ENCODE measurements at places on chromosomes 11 and 22. TPM values are rescaled to one million over a fixed set of nuclear protein-coding genes. Genes with fewer than 3 reads are reported as not detected.
A peak's percentile ranks its signal among the peaks of the same experiment; 100 is the strongest.

ADAMTS8 gene
- total RNA-seq = 9.9 TPM

GDPD4 gene
- total RNA-seq = not detected

MAP6 gene
- 0.27 TPM for total RNA-seq

GAB4 gene
- total RNA-seq = 0.16 TPM

DNA sequence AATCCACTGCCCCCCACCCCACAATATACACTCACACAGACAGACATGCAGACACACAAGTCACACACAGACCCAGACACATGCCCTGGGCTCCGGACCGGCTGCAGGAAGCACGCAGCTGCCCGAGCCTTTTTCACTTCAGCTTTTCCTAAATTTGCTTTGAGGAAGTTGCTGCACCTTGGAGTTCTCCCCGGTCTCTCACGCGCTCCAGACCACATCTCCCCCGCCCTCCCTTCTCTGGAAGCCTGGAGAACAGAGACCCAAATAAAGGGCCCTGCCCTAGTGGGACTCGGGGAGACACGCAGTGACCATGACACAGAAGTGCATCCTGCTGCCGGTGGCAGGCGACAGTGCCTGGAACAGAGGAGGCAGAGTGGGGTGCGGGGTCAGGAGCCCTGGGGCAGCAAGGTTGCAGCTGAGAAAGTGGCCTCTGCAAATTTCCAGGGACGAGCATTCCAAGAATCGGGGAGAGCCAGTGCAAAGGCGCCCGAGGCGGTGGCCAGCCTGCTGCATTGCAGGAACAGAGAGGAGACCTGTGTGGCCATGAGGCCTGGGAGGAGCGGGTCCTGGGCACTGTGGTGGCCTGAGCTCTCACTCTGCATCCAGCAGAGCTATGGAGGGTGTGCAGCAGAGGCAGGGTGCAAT lies 19.1 kb downstream of the RPL3 start:
- DNase-seq = peak; percentile 44
- H3K36me3 ChIP-seq = peaks cover 6% of the 10 kb centered on the region
- H3K27me3 ChIP-seq = no peaks in the 10 kb centered on the region
- H3K4me1 ChIP-seq = peaks cover 36% of the 10 kb centered on the region
- H3K27ac ChIP-seq = peak overlapping the region; percentile 76

DNA sequence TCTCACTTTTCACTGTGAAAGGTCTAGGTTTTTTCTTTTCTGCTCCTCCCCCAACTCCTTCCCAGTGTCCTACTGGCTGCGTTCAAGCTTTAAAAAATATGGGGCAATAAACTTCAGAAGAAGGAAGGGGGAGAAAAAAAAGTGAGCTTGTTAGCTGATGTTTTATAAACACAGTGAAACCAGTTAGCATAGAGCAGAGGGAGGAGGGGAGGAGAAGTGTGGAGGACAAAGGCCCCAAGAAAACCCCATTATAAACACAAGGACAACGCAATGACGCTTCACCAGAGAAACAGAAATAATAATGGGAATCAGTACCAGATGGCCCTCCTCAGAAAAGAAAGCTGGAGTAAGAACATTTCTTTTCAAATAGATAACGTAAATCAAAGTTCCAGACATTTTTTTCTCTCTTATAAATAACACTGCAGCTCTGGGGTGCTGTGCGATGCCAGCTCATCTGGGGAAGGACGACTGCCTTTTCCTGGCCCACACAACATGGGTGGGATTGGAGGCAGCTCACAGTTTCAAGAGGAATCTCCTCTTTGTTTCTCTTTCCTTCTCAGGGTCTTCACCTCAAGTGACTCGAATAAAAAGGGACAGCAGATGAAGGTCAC lies 235.4 kb upstream of the NARS2 start:
- H3K4me1 ChIP-seq = peaks cover 23% of the 10 kb centered on the region
- H3K4me3 ChIP-seq = no peak overlapping the region
- H3K27me3 ChIP-seq = no peaks in the 10 kb centered on the region
- no peaks in the 10 kb centered on the region for H3K36me3 ChIP-seq

All from WTC11 (cell line).